ENCODE measurements at places on chromosomes 12 and 14.

GRCh38 chr12:124827588-124828184 lies 36.0 kb downstream of the SCARB1 start:
- no peak for DNase-seq

DNA sequence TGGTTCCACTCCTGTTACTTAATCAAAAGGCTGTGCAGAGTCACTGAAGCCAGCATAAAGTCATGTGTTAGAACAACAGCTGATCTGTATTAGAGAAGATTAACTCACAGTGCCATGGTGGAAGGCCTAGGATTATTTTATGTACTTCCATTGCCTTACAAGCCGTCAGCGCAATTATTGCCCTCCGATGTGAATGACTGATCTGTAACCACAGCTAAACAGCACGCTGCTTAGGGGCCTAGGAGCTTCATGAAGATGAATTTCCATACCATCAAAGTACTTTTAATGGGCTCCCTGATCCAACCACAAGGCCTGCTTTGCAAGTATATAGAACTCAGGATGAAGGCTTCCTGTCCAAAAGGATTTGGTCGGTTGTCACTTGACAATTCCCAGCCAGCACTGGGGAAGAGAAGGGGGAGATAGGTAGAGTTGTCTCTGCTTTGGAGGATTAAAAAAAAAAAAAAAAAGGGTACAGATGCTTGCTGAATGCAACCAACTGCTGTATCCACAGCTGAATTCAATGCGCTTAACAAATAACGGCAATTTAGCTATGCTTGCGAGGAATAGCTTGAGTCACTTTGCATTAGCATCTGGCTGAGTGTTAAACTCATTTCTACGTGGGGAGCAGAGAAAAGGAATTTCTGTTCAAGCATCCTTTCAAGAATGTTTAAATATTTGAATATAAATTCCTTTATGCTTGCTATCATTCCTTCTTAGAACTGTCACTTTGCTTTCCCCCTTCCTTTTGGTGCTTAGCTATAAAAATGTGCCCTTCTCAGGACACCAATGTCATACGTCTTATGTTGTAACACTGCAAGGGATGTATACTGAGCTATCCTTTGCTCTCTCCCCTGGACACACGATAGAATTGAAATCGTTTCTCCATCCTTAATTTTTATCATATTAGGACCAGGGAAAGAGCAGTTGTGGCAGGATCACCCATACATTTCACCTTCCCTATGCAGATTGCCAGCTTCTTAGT lies 387.8 kb downstream of the SOX5 start:
- DNase-seq: no peak

DNA sequence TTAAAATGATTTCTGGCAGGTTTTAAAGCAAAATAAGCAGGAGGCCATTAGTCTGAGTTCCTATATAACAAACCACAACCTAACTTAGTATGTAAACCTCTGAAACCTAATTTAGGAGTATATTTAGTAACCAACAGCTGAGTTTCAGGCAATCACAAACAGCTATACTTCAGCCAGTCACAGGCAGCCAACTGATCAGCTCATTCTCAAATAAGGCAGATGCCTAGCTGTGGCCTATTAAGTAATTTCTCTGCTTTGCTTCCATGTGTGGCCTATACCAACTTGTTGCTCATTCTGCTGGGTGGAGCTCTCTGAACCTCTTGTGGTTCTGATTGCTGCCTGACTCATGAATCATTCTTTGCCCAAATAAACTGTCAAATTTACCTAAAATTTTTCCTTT lies 408.9 kb upstream of the FBXO33 start:
- DNase-seq: no peak

DNA sequence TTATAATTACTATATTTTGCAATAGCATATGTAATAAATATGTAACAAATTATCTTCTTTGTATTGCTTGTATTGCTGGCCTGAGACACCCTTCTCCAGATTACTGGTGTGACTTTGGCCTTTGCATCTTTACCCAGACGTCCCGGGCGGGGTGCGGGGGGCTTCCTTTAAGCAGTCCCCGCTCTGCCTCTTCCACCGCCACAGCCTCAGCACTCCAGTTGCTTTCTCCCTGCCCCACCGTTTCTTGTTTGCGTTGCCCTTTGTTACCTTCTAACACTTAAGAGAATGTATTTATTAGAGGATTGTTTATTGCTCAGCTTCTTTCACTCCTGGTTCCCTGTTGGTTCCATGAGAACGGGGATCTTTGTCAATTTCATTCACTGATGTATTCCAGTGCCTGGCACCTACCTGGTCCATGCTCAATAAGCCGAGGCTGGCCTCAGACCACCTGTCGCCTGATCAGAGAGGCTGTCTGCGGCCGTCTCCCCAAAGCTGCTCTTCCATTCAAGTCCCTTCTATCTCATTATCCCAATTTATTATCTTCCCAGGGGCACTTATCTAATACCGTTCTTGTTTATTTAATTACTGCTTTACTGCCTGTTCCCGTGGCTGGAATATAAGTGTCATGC lies 100.5 kb upstream of the RFLNA start:
- no peak for DNase-seq

DNA sequence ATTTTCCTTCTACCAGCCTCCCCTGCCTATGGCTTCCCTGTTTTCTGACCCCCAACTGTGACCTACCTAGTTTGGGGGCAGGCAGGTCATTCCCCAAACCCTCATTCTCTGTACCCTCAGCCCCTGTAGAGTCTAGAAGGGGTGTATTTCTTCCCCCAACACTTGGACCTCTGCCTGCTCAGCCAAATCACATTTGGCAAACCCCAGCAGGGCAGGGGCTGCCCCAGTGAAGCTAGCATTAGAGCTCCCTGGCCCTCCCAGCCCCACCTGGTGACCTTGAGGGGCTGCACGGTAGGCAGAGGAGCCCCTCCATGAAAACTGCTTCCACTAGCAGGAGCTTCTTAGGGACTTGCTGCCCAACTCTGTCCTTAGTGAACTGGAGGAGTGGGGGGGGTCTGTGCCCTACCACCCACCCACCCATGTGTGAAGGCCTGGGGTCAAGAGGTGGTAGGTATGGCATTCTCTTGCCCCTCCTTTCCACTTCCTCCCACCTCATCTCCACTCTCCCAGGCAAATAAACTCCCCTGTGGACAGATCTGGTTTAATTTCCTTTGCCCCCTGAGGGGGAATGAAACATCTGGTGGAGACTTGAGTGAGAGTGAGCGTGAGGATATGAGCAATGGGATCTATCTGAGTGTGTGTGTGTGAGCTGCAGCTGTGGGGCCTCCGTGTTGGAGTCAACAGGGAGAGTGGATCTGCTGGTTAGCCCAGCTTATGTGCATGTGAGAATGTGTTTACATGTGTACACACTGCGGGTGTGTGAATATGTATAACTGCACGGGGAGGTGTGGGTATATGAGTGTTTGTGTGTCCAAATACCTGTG lies 1.6 kb downstream of the NXPH4 start:
- no peak for DNase-seq
